ENCODE measurements at places on chromosomes 3 and 15.

- DNase-seq = no peak
These were observed 11.1 kb downstream of the SIAH2 start for GRCh38 chr3:150751781-150752263.

GRCh38 chr3:12978682-12979081 lies 94.5 kb downstream of the IQSEC1 start:
- DNase-seq = no peak

DNA sequence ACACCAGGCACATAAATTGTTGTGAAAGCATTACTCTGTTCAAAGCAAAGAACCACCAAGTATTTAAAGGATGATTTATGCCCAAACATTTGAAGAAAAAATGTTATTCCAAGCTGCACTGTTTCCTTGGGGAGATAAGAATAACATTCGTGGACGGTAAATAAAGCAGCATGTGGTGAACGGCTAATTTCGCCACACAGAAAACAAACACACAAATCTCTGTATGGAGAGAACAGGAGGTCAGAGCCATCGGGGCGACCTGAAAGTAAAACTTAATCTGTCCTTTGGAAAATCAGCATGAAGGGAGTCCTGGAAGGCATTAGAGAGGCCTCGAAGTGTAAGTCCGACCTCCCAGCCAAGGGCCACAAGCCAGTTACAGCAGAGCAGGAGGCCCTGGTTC lies 27.1 kb upstream of the GABRG3 start:
- no peak for DNase-seq

DNA sequence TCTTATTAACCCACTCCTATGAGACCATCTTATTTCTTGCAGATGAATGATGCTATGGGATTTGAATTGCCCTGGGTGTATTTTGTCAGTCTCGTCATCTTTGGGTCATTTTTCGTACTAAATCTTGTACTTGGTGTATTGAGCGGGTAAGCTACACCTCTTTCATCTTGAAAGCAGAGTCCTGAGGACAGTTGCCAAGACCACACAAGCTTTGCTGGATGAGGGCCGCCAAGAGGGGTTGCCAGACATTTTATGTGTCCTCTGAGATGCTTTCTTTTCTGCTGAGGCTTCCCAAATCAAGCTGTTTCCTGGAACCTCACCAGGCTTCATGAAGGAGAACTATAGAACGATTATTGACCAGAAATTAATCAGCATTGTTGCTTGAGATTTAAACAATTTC lies 173.2 kb downstream of the CHDH start:
- DNase-seq = no peak

- DNase-seq = no peak
These were observed 617.5 kb downstream of the ZPLD1 start for GRCh38 chr3:103052236-103052830.

DNA sequence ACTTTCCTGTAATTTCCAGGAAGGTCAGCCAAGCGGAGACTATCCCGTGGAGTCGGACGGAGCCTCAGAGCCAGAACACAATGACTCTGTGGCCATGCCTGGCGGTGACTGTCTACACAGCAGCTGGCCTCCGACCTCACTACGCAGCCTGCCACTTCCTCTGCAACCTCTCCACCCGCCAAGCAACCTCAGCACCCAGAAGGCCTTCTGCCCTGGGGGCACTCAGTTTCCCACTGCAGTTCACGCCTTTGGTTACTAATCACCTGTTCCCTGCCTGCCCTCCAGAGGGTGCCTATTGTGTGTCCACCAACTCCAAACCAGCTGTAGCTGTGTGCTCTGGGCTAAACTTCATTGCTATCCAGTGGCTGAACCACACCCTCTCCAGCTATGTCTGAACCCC lies 44.0 kb downstream of the TM2D3 start:
- no peak for DNase-seq

All from stimulated activated CD4-positive, alpha-beta T cell treated with anti-CD3 and anti-CD28 coated beads, Interleukin-1b, Interleukin-23, amount 100 ng/mL, for 1 hour (primary cell).